Stimulated activated CD4-positive, alpha-beta T cell treated with anti-CD3 and anti-CD28 coated beads, Interleukin-1b, Interleukin-23, amount 100 ng/mL, for 1 hour (primary cell): ENCODE measurements at places on chromosomes 3 and 15.

DNA sequence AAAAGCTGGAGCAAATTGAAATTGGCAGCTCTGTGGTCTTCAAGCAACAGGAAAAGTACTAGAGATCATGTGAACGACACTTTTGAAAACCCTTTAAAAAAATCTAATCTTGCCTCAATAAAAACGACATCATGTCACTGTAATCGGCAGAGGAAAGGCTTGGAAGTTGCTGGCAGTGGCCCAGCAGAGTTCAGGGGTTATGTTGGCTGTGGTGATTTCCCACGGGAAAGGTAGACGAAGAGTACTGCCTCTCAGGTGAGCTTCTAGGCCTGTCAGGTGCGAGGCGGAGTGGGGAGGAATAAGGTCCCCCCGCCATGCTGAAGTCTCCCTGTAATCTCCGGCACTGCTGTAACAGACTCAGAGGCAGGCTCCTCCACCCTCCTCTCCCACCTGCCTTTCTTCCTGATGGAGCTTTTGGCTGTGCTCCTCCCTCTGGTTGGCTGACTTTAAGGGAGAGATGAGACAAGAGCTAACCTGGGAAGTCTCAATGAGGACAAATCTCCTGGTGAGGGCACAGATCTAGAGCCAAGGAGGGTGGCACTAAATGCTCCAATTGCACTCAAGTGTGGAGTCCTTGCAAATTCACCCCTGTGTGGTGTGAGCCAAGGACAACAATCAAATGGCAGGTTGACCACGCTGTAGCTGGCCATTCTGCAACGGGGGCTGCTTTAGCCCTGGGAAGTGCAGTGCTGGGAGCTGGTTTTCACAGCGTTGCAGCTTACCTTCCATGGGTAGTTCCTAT is 18.7 kb upstream of the HES1 start:
- DNase-seq, result no peak

DNA sequence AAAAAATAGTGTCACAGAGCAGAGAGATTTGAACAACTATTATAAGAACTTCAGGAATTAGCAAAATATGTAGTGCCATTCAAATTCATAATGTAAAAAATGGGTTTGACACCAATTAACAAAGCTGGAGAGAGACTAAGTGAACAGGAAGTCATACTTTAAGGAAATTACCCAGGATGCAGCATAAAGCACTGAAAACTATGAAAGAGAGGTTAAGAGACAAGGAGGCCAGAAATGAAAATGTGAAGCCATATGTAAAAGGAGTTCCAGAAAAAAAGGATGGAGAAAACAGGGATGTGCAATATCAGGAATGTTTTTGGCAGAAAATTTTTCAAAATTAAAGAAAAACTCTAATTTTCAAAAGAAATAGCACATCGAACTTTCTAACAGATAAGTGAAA is 57.6 kb downstream of the SLCO2A1 start:
- DNase-seq, result no peak

- no peak for DNase-seq
Measured at GRCh38 chr3:127573912-127574311, 16.6 kb downstream of the TPRA1 start.

GRCh38 chr3:12963231-12963896 is 109.9 kb downstream of the IQSEC1 start:
- no peak for DNase-seq

- DNase-seq, result no peak
Measured at GRCh38 chr3:149969110-149969939, 1.4 kb downstream of the PFN2 start.

DNA sequence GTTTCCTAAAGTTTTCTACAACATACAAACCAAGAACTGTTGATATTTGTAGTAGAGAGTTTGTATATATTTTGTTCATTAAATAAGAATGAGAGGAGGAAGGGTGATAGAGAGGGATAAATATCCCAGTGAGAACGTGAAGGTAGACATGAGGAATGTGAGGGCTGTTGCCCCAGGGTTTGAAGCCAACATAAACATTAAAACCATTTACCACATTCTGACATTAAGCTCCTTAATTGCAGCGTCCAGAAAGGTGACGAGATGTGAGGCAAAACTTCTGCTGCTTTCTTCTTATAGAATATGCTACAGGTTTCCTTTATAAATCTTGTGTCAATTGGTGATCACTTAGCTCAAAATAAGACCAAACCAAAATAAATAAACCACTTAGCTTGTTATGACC is 267.8 kb upstream of the CNTN4 start:
- DNase-seq, result no peak

GRCh38 chr3:71962561-71963240 is 177.8 kb upstream of the PROK2 start:
- DNase-seq, result no peak

DNA sequence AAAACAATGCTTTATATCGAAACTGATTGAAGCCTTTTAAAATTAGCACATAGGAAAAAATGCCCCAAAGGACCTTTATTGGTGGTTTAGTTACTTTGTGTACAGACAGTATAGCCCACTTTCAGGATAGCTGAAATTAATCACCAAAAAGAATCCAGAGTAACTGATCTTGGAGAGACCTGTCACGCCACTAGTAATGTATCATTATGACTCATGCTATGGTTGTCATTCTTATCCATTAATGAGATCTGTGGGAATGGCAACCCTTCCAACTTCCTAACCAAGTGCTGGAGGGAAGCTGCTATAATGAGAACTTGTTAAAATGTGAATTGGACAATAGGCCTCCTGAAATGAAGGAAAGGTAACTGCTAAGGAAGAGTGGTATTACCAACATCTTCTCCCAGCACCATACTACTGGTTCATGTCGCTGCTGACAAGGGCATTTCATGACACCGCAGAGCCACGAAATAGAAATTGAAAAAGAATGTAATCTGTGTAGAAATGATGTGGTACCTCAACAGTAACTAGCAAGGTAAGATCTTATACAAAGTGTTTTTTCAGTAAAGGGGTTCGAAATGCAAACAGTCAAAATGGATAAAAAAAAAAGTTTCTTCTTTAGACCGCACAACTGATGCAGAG is 7.1 kb upstream of the EMC4 start:
- no peak for DNase-seq
